ENCODE measurements at places on chromosomes 5 and 9. TPM values are rescaled to one million over a fixed set of nuclear protein-coding genes. Genes with fewer than 3 reads are reported as not detected.

Gene NME5
- total RNA-seq, result 5.6 TPM

Gene PDLIM7
- total RNA-seq, result 64.4 TPM

Gene LCN15
- not detected for total RNA-seq

Gene SDHA
- total RNA-seq, result 115 TPM

Gene SPINK6
- total RNA-seq, result not detected

Gene ISCA1
- total RNA-seq, result 72.2 TPM

Gene HTR4
- total RNA-seq, result 0.27 TPM

Gene PCDHA5
- 2.9 TPM for total RNA-seq

Gene SOX30
- 0.16 TPM for total RNA-seq

Gene SERF1B
- 89.6 TPM for total RNA-seq

Gene RABL6
- total RNA-seq, result 38.6 TPM

Gene CCDC187
- total RNA-seq, result 0.66 TPM

Gene NSUN2
- total RNA-seq, result 41.5 TPM

Gene ST6GALNAC4
- 12.4 TPM for total RNA-seq

Gene ADAMTS12
- 28.0 TPM for total RNA-seq

Gene RPL7A
- total RNA-seq, result 1,215 TPM

Gene SLC36A3
- total RNA-seq, result not detected

Gene NREP
- 651 TPM for total RNA-seq

Gene LRRC19
- total RNA-seq, result not detected

Gene ITK
- 0.44 TPM for total RNA-seq

Gene PPP3R2
- total RNA-seq, result 0.82 TPM

Gene RLN2
- total RNA-seq, result not detected

Gene ACOT12
- total RNA-seq, result not detected

Gene CDX1
- total RNA-seq, result not detected

Gene SPATA31D4
- total RNA-seq, result not detected

Gene PCDHA4
- total RNA-seq, result 7.1 TPM

Gene IL12B
- total RNA-seq, result not detected

Gene CLIC3
- total RNA-seq, result 1.1 TPM

Gene SCGB3A2
- not detected for total RNA-seq

Gene INIP
- 35.6 TPM for total RNA-seq

Gene MYORG
- 3.0 TPM for total RNA-seq

Gene TMC1
- total RNA-seq, result 0.27 TPM

Gene CDC37L1
- 35.8 TPM for total RNA-seq

Gene SLC38A9
- total RNA-seq, result 52.8 TPM

Gene CCL27
- total RNA-seq, result not detected

Gene C9orf43
- 0.60 TPM for total RNA-seq

Gene TMEM174
- total RNA-seq, result not detected

Gene FGF1
- total RNA-seq, result 3.8 TPM

Gene TDRD7
- 108 TPM for total RNA-seq

Gene TSSK1B
- total RNA-seq, result 0.38 TPM

Gene GPR150
- not detected for total RNA-seq

Gene TAF11L5
- not detected for total RNA-seq

Gene IFNA13
- not detected for total RNA-seq
